OCI-LY7 (cell line): ENCODE measurements at places on chromosomes 11 and 22. TPM values are rescaled to one million over a fixed set of nuclear protein-coding genes. Genes with fewer than 3 reads are reported as not detected.

Gene DENND5A
- 4.0 and 5.1 TPM in 2 replicates for total RNA-seq

- DNase-seq: no peak
Observed at GRCh38 chr11:80163011-80163410, 722.2 kb upstream of the TENM4 start.

Gene LRRN4CL
- total RNA-seq: 0.65 TPM in 2 replicates

GRCh38 chr11:46381819-46382645 is 563 bp downstream of the MDK start:
- no peak for DNase-seq

- peak; percentile 12 for DNase-seq
Observed at GRCh38 chr11:123742031-123742723, 717 bp upstream of the ZNF202 start.

DNA sequence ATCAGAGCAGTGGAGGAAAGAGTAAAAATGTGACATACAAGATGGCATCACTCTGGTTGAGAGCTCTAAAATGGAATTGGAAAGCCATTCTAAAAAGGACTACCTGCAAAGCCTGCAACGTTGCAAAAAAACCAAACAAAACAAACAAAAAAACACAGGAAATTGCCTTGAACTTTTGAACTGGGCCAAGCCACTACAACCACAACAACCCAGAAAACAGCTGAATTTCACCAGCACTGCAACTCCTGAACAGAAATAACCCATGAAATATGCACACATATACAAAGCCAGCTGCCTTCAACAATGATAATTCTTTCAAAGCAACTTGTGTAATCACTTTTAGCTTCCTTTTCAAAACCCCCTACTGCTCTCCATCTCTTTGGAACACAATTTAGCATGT is 326.6 kb upstream of the LRRC4C start:
- no peak for DNase-seq

GRCh38 chr11:77125695-77126094 is 2.4 kb upstream of the MYO7A start:
- DNase-seq: no peak

Gene APOL1
- total RNA-seq: 0.42 and 0.65 TPM in 2 replicates

DNA sequence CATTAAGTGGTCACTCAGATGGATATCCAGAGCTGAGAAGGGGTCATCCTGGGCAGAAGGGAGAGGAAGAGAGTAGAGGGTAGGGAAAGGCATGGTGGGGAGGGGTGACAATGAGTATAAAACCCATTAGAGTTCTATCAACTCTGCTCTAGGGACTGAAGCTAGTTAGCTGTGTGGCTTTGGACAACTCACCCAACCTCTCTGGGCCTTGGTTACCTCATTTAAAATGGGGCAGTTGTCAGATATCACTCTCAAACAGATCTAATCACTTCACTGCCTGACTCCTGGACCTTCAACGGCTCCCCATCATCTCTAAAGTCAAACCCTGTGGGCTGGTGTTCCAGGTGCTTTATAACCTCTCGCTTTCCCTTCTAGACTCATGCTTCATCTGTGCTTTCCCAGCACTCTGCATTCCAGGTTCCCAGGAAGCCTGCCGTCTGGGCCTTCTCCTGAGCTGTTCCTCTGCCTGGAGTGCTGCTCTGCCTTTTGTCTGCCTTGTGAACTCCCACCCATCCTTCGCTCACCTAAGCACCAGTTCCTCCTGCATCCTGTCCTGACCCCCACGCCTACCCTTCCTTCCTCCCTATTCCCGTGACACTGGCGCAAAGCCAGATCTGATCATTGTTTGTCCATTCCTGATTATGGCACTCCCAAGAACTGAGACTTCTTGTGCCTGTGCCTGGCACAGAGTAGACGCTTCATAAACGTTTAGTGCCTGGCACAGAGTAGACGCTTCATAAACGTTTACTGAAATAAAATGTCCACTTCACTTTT is 22.3 kb upstream of the KCNJ11 start:
- no peak for DNase-seq

DNA sequence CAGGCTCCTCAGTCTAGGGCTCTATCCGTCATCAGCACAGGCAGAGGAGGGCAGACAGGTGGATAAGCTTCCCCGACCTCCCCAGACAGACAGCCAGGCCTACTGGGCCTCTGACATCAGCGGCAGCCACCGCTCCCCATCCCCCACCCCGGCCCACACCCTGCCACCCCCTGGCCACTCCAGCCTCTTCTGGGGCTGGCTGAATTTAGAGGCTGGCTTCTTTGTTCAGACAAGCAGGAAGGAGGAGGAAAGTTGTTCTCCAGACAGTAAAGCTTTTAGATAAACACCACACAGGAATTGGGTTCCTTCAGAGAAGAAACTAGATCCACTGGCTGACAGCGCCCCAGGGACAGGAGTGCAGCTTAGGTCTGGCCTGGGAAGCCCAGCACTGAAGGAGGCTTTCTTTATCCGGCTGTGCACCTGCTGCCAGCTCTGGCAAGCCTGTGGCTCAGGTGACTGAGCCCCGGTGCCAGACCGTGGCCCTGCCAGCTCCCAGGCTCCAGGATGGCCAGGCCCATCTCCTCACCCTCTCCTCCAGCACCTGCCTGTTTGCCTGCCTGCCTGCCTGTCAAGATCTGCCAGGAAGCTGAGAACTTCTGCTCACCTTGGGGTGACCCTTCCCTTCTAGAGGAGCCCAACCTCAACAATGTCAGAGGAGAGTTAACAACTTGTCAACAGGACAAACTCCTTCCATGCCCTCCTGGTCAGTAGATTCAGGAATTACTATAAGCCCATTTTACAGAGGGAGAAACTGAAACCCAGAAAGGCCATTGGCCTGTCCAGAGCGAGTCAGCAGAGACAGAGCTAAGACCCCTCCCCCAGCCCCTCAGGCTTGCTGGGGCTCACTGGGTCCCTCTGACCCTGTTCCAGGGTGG is 44.0 kb upstream of the KLHL35 start:
- no peak for DNase-seq

DNA sequence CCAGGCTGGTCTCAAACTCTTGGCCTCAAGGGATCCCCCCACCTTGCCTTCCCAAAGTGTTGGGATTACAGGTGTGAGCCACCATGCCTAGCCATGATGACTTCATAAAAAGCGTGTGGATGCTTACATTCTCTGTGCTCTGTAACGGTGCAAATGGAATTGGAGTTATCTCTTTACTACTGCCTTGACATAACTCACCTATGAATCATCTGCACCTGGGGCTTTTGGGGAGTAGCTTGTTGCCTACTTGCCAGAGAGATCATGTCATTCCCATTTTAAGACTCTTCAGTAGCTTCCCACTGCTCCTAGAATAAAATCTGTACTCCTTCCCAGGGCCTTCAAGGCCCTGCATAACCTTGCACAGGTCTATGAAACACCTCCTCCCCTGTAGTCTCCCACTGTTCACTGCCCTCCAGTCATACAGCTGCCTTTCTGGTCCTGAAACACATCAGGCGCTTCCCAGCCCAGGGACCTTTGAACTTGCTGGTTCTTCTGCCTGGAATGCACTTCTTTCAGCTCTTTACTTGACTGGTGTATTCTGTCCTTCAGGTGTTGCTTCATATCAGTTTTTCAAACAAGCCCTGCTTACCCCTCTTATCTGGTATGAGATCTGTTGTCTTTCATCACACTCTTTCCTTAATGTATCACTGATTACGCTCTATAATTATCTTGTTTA is 19.6 kb upstream of the MOGAT2 start:
- DNase-seq: no peak

DNA sequence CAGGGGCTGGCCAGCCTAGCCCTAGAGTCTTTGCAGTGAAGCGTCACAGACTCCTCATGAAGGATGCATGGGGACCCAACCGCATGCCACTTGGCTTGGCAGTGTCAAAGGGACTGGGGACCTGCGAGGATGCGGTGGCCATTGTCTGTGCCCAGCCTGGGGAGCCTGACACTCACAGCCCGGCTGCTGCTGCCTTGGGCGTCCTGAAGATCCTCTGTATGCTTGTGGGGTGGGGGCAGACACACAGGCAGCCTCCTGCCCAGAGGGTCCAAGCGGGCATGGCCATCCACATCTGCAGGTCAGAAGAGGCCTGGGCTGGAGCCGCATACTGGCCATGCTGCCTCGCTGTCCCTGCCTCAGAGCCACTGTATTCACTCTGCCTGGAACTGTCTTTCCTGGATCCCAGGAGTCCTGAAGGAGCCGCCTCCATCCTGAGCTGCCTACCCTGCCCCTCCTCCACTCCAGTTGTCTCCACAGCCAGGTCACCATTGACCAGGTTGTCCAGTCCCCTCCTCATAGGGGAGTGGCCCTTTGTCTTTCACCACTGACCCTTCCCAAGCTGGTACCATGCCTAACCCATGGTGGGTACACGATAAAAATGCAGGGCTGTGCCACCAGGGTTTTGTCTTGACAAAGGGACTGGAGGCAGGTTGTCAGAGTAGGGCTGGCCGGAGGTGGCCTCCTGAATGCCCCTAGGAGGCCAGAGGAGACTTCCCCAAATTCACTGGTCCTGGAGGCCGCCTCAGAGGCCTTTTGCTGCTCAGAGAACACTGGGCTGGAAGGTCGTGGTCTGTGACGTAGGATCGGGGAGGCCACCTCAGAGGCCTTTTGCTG is 107.0 kb downstream of the KCNQ1OT1 start:
- no peak for DNase-seq

GRCh38 chr11:71265559-71266092 is 13.2 kb upstream of the SHANK2 start:
- no peak for DNase-seq

Gene CALCA
- not detected in 2 replicates for total RNA-seq

Gene DDX10
- 38.7 and 48.7 TPM in 2 replicates for total RNA-seq

Gene DYNC2H1
- 0.44 and 0.46 TPM in 2 replicates for total RNA-seq

DNA sequence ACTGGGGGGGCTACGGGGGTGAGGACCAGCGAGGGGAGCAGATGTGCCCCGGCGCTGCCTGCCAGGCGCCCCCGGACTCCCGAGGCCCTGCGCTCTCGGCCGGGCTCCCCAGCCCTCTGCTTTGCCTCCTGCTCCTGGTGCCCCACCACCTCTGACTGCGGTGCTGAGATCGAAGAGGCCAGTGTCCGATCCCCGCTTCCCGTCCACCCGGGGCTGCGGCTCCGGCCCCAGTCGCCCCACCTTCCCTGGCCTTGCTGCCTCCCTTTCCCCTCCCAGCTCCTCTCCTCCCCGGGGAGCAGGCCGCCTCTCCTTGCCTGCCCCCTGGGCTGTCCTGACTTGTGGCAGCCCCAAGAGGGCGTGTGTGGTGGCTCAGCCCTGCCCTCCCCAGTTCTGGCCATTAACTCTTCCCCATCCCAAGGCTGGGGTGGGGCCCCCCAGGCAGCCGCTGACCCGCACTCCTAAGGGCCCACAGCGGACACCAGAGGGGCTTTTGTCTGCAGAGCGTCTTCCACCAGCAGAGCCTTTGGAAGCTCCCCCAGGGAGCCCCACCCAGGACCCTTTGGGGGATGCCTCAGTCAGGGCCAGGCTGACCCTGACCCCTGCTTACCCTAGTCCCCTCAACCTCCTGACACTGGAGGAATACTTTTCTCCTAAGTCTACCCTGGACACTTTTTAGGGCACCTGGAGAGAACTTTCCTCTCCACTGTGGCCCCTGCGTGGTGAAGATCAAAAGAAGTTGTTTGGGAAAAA is 16.6 kb downstream of the RTN4RL2 start:
- DNase-seq: peak; percentile 48

DNA sequence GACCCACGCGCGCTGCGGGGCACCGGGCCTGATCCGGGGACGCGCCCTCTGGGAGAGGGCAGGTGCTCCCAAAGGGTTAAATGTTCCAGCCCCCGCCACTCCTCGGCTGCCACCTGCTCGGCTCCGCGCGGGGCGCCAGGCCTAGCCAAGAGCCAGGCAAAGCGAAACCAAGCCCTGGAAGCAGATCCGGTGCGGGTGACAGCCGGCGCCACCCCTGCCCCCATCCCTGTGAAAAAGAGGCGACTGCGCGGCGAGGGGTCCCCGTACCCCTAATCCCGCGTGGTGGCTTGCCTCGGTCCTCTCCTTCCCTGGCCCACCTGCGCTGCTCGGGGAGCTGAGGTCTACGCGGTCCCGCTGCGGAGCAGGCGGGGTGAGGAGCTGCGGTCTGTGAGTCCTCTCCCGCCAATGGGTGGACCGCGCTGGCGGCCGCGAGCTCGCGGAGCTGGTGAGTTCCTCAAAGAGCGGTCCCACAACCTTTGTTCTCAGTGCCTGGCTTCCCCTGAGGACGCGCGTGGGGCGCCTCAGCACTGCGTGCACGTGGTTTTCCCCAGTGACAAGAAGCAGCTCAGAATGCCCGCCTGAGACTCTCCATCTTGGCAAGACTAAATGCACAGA is at the start of gene ME3:
Gene ME3, minus strand, starts transcription at position 610 of the 615 bp plus-strand sequence.
- no peak for DNase-seq

- DNase-seq: no peak
Observed at GRCh38 chr11:92137747-92138146, 86.9 kb upstream of the FAT3 start.

Gene FAM118A
- total RNA-seq: 33.9 and 41.5 TPM in 2 replicates

DNA sequence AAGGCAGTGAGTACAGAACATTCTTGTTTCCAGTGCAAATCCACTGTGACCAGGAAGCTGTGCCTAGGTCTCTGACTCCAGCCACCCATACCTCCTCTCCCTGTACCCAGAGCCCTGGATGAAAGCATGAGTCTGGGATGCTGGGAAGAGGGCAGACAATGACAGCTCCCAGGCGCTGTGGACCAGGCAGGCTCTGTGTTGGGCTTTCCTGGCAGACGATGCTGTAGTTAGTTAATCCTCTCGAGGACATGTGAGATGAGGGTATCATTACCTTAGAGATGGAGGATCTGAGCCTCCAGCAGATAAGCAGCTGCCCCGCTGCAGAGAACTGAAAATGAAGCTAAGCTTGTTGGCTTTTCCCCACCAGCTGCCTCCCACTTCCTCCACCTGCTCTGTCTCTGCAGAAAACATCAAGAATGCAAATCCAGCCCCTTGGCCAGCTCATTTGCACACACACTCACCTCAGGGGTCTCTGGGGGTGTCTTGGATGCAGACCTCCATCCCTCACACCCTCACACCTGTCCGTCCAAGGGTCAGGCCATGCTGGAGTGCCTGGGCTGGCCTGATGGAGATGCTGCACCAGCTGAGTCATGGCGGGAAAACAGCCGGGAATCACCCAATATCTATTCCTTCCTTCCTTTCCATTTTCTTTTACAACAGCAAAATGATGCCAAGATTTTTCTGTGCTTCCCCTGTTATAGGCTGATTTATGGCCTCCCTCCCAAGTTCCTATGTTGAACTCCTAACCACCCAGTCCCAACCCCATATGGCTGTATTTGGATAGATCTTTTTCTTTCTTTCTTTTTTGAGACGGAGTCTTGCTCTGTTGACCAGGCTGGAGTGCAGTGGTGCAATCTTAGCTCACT is 94.9 kb upstream of the SEPTIN5 start:
- DNase-seq: peak; percentile 92
